Central memory CD8-positive, alpha-beta T cell (primary cell): ENCODE measurements at places on chromosomes 1 and 21.

GRCh38 chr1:182811975-182812722, 22.6 kb downstream of the NPL start:
- H3K4me3 ChIP-seq, result no peak overlapping the region
- no peak overlapping the region for H3K27ac ChIP-seq
- no peak for DNase-seq
- H3K36me3 ChIP-seq, result peaks cover 8% of the 10 kb centered on the region
- H3K4me1 ChIP-seq, result no peaks in the 10 kb centered on the region
- H3K27me3 ChIP-seq, result no peaks in the 10 kb centered on the region

- H3K4me1 ChIP-seq, result peaks cover 97% of the 10 kb centered on the region
- H3K27me3 ChIP-seq, result peaks cover 10% of the 10 kb centered on the region
- peaks cover 39% of the 10 kb centered on the region for H3K36me3 ChIP-seq
- H3K4me3 ChIP-seq, result peak overlapping the region; percentile 79
- no peak for DNase-seq
These were observed 10.2 kb upstream of the CHI3L2 start for GRCh38 chr1:111217183-111217910.

DNA sequence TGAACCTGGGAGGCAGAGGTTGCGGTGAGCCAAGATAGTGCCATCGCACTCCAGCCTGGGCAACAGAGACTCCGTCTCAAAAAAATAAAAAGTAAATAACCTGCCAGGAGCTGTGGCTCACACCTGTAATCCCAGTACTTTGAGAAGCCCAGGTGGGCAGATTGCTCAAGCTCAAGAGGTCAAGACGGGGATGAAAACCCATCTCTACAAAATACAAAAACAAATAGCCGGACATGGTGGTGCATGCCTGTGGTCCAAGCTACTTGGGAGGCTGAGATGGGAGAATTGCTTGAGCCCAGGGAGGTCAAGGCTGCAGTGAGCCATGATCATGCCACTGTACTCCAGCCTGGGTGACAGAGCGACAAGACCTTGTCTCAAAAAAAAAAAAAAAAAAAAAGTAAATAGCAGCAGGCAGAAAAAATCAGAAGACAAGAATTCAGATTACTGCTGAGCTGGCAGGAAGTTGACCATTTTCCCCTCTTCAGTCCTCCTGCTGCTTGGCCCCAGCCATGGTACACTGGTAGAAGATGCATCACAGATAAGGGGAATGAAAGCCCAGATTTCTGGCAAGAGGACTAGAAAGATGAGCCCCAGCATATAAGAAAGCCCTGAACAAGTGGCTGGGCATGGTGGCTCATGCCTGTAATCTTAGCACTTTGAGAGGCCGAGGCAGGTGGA, 97.6 kb downstream of the TOMM20 start:
- no peaks in the 10 kb centered on the region for H3K27me3 ChIP-seq
- H3K36me3 ChIP-seq, result peaks cover 2% of the 10 kb centered on the region
- DNase-seq, result no peak
- no peak overlapping the region for H3K4me3 ChIP-seq
- no peaks in the 10 kb centered on the region for H3K4me1 ChIP-seq

- H3K36me3 ChIP-seq, result no peaks in the 10 kb centered on the region
- H3K27me3 ChIP-seq, result peaks cover 18% of the 10 kb centered on the region
- peaks cover 6% of the 10 kb centered on the region for H3K4me1 ChIP-seq
- H3K4me3 ChIP-seq, result no peak overlapping the region
- no peak overlapping the region for H3K27ac ChIP-seq
These were observed 65.8 kb downstream of the FHAD1 start for GRCh38 chr1:15312626-15313411.

- H3K27me3 ChIP-seq, result no peaks in the 10 kb centered on the region
- no peak overlapping the region for H3K4me3 ChIP-seq
- no peaks in the 10 kb centered on the region for H3K4me1 ChIP-seq
These were observed 241.5 kb downstream of the BARHL2 start for GRCh38 chr1:90475631-90476030.

GRCh38 chr1:156113282-156113950, 1.1 kb upstream of the LMNA start:
- no peak for DNase-seq
- peak overlapping the region; percentile 95 for H3K4me3 ChIP-seq
- H3K27ac ChIP-seq, result peak overlapping the region; percentile 95

- H3K27ac ChIP-seq, result no peak within 1 kb of the TSS
- peaks cover 19% of the 10 kb centered on the region for H3K4me1 ChIP-seq
- peaks cover 18% of the 10 kb centered on the region for H3K27me3 ChIP-seq
- H3K36me3 ChIP-seq, result peaks cover 16% of the 10 kb centered on the region
These were observed at the start of gene COL6A2 for GRCh38 chr21:46097336-46098293. Gene COL6A2 (plus strand): TSS chr21:46098112.

- H3K4me1 ChIP-seq, result no peaks in the 10 kb centered on the region
- H3K4me3 ChIP-seq, result no peak overlapping the region
- H3K27ac ChIP-seq, result no peak overlapping the region
- no peaks in the 10 kb centered on the region for H3K27me3 ChIP-seq
These were observed 921.5 kb downstream of the TTLL7 start for GRCh38 chr1:83077411-83077810.

GRCh38 chr1:66050123-66050522, 257.4 kb downstream of the PDE4B start:
- H3K4me1 ChIP-seq, result no peaks in the 10 kb centered on the region
- no peak for DNase-seq
- H3K36me3 ChIP-seq, result no peaks in the 10 kb centered on the region
- H3K27me3 ChIP-seq, result peaks cover 48% of the 10 kb centered on the region

- no peak for DNase-seq
- H3K36me3 ChIP-seq, result no peaks in the 10 kb centered on the region
- no peak overlapping the region for H3K4me3 ChIP-seq
- H3K27ac ChIP-seq, result no peak overlapping the region
- no peaks in the 10 kb centered on the region for H3K4me1 ChIP-seq
These were observed 110.1 kb downstream of the GRIK1 start for GRCh38 chr21:29829564-29830275.

DNA sequence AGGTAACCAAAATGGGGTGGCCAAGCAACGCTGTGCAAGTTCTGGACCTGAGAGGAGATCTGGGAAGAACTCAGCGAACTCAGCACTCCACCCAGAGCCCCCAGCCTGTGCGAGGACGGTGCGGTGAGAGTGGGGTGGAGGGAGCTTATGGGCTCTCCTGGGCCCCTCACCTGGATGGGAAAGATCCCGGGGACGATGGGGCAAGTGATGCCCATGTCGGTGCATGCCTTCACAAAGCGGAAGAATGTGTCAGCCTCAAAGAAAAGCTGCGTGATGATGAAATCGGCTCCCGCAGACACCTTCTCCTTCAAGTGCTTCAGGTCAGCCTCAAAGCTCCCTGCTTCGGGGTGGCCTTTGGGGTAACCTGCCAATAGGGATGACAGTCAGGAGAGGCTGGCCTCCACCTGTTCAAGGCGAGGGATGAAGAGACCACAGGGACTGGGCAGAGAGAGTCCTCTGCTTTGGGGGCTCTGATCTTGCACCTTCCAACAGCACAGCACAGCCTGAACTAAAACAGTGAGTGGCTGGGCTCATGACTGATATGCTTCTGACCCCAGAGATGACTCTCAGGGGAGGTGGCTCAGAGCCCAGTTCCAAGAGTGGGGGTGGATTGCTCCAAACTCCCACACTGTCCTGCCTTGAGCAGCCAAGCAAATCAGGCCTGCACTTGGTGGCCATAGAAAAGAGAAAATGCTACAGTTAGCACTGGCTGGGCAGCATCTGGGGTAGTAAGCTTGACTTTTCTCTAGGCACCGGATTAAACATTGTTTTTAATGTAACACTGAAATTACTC, 9.5 kb downstream of the MTHFR start:
- DNase-seq, result no peak
- H3K4me1 ChIP-seq, result peaks cover 15% of the 10 kb centered on the region
- no peak overlapping the region for H3K4me3 ChIP-seq
- peaks cover 27% of the 10 kb centered on the region for H3K36me3 ChIP-seq
- H3K27ac ChIP-seq, result no peak overlapping the region

DNA sequence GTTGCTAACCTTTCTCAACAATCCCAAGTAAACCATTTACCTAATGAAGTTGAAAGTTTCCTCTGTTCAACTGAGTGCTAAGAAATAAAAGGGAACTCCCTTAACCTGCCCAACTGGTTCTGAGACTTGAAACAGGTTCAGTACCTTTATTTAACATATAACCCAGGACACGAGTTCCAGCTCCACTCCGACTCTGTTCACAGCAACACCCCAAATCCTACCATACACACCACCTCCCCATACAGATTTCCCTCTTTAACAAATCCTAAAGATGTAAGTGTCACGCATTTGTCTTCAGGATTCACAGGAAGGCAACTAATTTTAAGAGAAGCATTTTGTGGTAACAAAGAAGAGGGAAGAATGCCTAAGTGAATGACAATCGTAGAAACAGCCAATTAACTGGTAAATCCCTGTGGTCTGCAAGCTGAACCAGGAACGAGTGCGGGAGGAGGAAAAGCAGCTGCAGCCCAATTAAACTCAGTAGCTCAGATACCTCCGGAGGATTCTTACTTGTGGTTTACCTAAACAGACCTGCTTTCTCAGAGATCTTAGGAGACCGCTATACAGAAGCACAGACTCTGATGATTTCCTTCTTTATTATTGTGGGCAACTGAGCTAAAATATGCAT, 134.5 kb upstream of the MAGI3 start:
- no peaks in the 10 kb centered on the region for H3K4me1 ChIP-seq
- H3K4me3 ChIP-seq, result no peak overlapping the region
- H3K27ac ChIP-seq, result no peak overlapping the region
- no peaks in the 10 kb centered on the region for H3K36me3 ChIP-seq

DNA sequence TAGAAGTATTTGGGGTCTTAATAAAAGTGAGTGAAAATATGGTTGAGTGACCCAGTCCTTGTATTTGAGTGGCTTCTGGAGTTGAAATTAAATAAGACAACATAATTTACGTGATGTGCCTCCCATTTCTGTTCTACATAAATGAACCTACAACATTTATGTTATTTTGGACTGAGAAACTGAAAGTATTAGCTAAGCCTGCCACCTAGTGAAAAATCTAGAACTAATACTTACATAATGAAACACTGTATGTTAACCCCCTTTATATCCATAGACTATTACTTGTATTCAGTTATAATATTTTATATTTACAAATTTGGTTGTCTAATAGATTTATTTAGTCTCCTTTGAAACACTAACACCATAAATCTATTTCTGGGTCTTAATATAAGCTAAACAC, 298.9 kb downstream of the KCNT2 start:
- no peak overlapping the region for H3K27ac ChIP-seq
- DNase-seq, result no peak
- H3K4me1 ChIP-seq, result no peaks in the 10 kb centered on the region
- no peaks in the 10 kb centered on the region for H3K36me3 ChIP-seq
- no peaks in the 10 kb centered on the region for H3K27me3 ChIP-seq

DNA sequence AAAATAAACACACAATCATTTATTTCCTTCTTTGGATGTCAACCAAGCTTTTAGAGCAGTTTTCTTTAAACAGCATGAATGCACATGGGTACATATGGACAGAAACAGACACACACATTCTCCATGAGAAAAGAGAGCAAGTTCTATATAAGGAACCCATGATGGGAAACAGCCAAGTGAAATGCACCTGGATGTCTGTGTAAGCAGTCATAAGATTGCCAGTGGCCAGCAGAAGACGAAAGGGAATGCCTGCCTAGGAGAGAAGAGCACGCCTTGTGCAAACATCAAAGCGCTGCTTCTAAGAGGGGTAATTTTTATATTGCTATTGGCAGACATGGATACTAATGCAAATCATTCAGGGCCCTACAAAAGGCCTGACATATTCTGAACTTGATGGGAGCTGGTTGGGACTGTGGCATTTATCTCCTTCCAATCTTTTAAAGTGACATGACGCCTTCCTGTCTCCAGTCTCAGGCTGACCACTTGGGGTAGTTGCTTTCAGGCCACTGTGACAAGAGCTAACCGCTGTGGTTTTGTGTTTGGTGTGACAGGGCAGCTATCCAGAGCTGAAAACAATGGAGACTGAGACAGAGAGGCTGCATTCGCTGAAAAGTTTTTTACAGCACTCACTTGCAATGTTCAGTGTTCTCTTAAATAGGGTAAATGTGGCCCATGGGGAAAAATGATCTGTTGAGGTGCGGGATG, 75.0 kb upstream of the DPT start:
- H3K4me1 ChIP-seq, result no peaks in the 10 kb centered on the region
- no peak overlapping the region for H3K4me3 ChIP-seq
- H3K36me3 ChIP-seq, result no peaks in the 10 kb centered on the region
- no peak for DNase-seq
- no peak overlapping the region for H3K27ac ChIP-seq

- H3K27ac ChIP-seq, result no peak overlapping the region
- no peak overlapping the region for H3K4me3 ChIP-seq
- peaks cover 7% of the 10 kb centered on the region for H3K36me3 ChIP-seq
- no peak for DNase-seq
These were observed 31.1 kb downstream of the UBE4B start for GRCh38 chr1:10063878-10064277.

DNA sequence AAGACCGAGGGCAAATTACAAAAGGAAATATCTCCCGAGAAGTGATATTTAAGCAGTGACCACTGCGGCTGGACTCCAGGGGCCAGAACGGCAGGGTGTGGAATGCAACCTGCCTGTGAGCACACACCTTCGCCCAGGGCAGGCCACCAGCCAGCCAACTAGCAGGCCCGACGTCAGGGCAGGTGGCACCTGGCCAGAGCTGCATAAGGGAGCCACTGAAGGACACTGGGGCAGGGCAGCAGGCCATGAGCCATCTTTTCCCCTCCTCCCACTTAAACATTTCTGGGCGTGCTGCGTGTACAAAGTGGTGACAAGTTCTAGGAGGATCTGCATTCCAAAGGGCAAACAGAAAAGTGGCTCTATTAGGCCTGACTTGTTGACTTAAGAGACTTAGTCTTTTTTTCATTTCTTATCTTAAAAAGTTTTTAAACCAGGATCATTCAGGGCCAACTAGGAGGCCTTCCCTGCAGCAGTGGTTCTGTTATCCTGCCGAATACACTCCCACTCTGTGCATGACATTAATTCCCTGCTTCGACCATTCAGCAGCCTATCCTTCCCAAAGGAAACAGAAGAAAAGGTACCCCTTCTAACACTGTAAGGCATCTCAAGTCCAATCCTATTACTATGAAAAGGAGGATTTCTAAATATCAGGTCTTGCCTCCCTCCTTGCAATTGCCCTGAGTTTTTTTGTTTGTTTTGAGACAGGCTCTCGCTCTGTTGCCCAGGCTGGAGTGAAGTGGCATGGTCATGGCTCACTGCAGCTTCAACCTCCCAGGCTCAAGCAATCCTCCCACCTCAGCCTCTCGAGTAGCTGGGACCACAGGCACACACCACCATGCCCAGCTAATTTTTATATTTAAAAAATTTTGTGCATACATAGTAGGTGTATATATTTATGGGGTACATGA, 96.3 kb downstream of the BCAR3 start:
- H3K4me3 ChIP-seq, result no peak overlapping the region
- H3K4me1 ChIP-seq, result no peaks in the 10 kb centered on the region
- no peak overlapping the region for H3K27ac ChIP-seq
- peaks cover 1% of the 10 kb centered on the region for H3K36me3 ChIP-seq
- no peaks in the 10 kb centered on the region for H3K27me3 ChIP-seq

GRCh38 chr1:112402682-112403643, 6.9 kb downstream of the CTTNBP2NL start:
- no peak for DNase-seq
- no peaks in the 10 kb centered on the region for H3K4me1 ChIP-seq
- H3K4me3 ChIP-seq, result no peak overlapping the region
- H3K27me3 ChIP-seq, result peaks cover 19% of the 10 kb centered on the region
- no peak overlapping the region for H3K27ac ChIP-seq

GRCh38 chr1:214329470-214330220, 48.7 kb downstream of the SMYD2 start:
- H3K4me1 ChIP-seq, result peaks cover 4% of the 10 kb centered on the region
- peaks cover 13% of the 10 kb centered on the region for H3K36me3 ChIP-seq
- no peak overlapping the region for H3K4me3 ChIP-seq
- DNase-seq, result no peak
- no peak overlapping the region for H3K27ac ChIP-seq
- H3K27me3 ChIP-seq, result no peaks in the 10 kb centered on the region

- H3K27ac ChIP-seq, result no peak overlapping the region
- H3K4me3 ChIP-seq, result no peak overlapping the region
- peaks cover 14% of the 10 kb centered on the region for H3K36me3 ChIP-seq
- DNase-seq, result no peak
- peaks cover 12% of the 10 kb centered on the region for H3K4me1 ChIP-seq
- H3K27me3 ChIP-seq, result no peaks in the 10 kb centered on the region
These were observed 25.7 kb upstream of the NBL1 start for GRCh38 chr1:19618428-19618827.
